Activated CD4-positive, alpha-beta T cell treated with anti-CD3 and anti-CD28 coated beads, Interleukin-2, amount 10 ng/mL, durations not matched to agents 7 days and 5 days (primary cell): ENCODE measurements at places on chromosomes 12 and 14. TPM values are rescaled to one million over a fixed set of nuclear protein-coding genes. Genes with fewer than 3 reads are reported as not detected.

The BICDL1 gene
- 51.2 TPM for total RNA-seq

The SERPINA9 gene
- total RNA-seq, result not detected

The SLC41A2 gene
- 2.4 TPM for total RNA-seq

The EMC9 gene
- total RNA-seq, result 37.1 TPM
